Calu3 (cell line): ENCODE measurements at places on chromosomes 3 and 15.

GRCh38 chr3:45515999-45516725, 78.4 kb upstream of the LIMD1 start:
- no peak for DNase-seq

DNA sequence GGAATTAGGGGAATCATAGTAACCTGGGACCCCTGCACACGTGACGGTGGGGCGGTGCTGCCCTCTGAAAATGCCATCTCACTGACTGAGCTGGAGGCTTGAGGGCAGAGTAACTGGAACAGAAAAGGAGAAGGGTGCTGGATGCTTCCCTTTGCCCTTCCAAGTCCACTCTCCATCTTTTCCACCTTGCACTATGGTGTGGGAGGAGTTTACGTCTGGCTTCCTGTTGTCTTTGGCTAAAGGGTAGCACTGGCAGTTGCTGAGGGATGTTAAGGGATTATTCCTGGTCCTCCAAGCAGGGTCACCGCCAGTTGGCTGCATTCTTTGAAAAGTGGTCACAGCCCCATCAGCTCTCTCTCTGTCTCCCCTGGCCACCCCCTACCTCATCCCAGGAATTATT, 129.4 kb upstream of the SNTN start:
- no peak for DNase-seq

DNA sequence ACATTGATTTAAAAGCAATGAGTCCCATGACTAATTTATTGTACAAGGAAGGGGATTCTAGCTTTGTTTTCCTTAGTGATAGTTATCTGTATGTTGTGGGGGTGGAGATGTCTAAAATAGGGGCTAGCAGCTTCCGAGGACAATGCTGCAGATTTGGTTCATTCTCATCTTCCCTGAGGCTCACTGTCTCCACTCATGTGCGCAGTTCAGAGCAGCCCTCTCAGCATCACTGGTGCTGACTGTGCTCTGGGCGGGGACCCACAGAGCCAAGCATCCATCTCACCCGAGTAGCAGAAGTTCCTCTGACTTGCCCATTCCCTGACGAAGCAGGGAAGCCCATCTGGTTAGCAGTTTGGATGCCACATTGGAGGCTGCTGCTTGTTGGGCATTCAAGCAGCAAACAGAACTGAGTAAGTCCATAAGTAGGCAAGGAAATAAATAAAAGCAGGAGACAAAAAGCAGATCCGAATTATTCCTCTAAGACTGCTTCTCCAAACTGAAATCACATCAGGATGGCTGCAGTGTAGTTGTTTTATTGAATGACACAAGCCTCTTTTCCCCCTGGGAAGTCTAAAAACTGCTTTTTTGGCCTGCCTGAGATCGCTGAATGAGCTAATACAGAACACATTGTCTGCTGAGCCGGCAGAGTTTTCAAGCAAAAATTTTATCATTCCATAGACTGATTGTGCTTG, 27.5 kb downstream of the RARB start:
- no peak for DNase-seq

DNA sequence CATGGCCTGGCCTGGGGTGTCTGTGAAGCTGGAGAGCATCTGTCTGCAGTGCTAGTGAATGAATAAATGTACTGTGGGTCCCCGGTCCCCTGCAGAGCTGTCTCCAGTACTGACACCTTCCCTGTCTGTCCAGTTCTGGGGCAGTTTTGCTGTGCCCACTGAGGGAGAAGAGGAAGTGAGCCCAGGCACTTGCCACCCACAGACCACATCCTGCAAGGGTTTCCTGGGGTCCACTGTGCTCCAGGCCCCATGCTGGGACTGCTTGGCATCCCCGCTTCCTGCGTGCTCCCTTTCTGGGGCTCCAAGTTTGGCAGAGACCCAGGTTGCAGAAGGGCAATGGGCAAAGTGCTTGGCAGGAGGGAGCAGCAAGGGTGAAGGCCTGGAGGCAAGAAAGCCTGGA, 4.9 kb upstream of the SLC6A6 start:
- no peak for DNase-seq

DNA sequence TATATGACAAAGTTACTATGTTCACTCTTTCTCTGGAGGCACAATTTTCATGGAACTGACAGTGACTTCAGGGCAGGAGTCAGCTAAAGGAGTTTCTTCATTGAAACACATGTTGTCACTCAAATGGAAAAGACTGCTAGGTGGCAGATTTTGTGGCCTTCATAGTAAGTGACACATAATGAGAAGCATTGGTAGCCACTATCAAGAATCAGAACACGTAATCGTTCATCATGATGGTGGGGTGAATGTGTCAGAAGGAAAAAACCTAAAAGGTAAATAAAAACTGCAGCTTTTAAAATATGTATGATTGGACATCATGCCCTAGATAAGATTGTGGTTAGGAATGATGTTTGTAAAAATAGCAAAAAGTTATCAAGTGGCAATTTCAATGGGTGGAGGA, 1491.0 kb downstream of the SI start:
- DNase-seq = no peak

- DNase-seq = no peak
Measured at GRCh38 chr3:170055209-170055608, 17.4 kb downstream of the GPR160 start.

DNA sequence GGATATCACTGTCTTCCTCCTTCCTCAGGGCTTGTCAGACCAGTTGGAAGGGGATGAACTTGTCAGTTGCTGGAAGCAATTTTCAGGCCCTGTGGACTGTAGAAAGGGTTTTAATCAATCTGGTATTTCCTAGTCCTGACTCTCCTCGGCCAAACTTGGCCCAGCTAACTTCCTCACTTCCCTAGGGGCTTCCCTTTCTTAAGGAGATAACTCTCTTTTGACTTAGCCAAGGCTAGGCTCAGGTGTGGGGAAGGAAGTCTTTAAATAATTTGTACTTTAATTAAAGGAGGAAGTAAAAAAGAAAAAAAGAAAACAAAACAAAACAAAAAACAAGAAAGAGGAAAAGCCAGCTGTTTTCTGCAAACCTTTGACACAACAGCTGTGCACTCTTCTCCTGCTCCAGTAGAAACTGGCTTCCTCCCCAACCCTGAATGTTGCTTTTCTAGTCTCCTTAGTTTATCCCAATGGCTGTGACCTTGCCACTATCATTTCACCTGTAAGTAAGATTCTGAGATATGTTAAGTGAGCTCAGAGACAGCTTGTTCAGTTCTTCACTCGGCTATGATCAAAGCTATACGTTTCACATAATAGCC, 53.0 kb upstream of the ST3GAL6 start:
- DNase-seq = no peak

DNA sequence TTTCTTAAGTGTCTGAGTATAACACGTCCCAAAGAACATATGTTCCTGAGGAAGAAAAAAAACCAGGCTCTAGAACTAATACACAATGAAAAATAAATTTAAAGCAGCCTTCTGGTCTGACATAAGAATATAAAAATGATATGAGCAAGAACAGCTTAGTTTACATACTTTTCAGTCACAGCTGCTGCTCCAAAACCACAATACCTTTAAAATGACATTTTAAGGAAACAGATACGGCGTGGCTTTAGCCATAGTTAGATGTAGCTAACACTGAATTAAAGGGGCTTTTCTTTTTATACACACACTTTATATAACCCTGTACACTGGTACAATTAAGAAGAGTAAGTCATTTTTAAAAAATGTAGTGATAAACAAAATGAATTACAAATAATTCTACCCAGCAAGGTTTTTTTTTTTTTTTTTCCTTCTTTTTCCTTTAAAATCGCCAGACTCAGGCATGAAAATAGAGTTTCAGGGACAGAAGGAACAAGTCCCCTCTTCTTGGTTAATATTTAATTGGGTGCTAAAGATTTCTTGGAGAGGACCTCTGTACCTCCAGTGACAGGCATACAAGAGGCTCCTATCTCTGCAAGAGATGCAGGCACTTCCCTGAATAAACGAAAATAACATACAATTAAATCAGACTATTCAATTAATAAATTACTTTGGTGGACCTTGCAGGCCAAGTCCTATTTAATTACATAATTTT, 265.6 kb downstream of the FOXP1 start:
- no peak for DNase-seq
